Activated naive CD8-positive, alpha-beta T cell treated with anti-CD3 and anti-CD28 coated beads for 36 hours (primary cell): ENCODE measurements at places on chromosomes 16 and 17. TPM values are rescaled to one million over a fixed set of nuclear protein-coding genes. Genes with fewer than 3 reads are reported as not detected.

DPEP2 gene
- total RNA-seq = 1.8 TPM

EIF3CL gene
- total RNA-seq = 45.8 TPM

LGALS3BP gene
- total RNA-seq = 89.7 TPM

RMI2 gene
- total RNA-seq = 50.1 TPM

DNA sequence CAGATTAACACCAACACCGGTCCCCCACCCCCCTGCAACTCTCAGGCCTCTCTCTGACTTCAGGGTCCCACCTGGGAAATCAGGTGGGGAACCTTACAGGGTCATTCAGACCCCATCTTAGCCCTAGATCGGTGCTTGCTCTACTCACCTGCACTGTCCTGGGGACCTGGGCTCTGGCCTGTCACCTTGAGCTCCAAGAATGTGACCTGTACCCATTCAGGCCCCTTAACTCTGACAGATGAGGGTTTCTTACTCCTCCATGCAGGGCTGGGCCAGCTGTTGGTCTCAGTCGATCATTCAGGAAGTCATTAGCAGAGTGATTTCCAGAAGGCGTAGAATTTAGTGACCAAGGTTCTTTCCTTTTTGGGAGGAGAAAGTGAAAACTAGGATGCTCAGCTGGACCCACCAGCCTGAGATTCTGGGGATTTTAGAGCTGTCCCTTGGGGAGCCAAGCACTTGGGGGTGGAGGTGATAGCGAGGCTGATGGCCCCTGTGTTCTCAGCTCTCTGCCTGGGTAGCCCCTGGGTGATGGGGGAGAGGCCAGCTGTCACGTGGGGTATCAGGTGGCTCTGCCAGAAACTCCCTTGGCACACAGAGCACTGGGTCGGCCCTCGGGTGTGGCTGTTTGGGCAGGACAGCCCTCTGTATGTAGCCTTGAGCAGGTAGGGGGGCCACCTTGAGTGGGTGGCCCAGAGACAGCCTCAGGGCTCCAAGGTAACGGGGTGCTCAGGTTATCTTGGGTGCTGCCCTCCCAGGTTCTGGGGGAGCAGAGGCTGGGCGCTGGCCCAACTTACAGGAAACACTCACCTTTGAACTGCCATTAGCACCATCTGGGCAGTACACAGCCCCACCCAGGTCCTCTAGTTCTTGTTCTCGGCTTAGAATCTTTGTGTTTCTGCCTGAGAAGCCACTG, 724 bp downstream of the MVP start:
- DNase-seq = peak; percentile 61
- H3K27me3 ChIP-seq = peaks cover under 1% of the 10 kb centered on the region
- peaks cover 68% of the 10 kb centered on the region for H3K4me1 ChIP-seq
- peaks cover 24% of the 10 kb centered on the region for H3K36me3 ChIP-seq
- H3K27ac ChIP-seq = peak overlapping the region; percentile 94

GRCh38 chr16:2033057-2033908, 6.6 kb downstream of the NHERF2 start:
- no peak for DNase-seq
- H3K4me3 ChIP-seq = peak overlapping the region; percentile 29
- no peak overlapping the region for H3K27ac ChIP-seq
- H3K4me1 ChIP-seq = no peaks in the 10 kb centered on the region

GRCh38 chr17:22507823-22508222, 815.5 kb downstream of the KCNJ18 start:
- H3K4me1 ChIP-seq = no peaks in the 10 kb centered on the region
- H3K4me3 ChIP-seq = no peak overlapping the region
- H3K27ac ChIP-seq = no peak overlapping the region
- H3K36me3 ChIP-seq = no peaks in the 10 kb centered on the region
- DNase-seq = peak; percentile 4

- H3K36me3 ChIP-seq = no peaks in the 10 kb centered on the region
- peak overlapping the region; percentile 58 for H3K27ac ChIP-seq
- H3K4me1 ChIP-seq = peaks cover 25% of the 10 kb centered on the region
- peak; percentile 22 for DNase-seq
- no peaks in the 10 kb centered on the region for H3K27me3 ChIP-seq
- H3K4me3 ChIP-seq = no peak overlapping the region
Observed at GRCh38 chr17:58172369-58173071, 5.7 kb downstream of the OR4D2 start.

DNA sequence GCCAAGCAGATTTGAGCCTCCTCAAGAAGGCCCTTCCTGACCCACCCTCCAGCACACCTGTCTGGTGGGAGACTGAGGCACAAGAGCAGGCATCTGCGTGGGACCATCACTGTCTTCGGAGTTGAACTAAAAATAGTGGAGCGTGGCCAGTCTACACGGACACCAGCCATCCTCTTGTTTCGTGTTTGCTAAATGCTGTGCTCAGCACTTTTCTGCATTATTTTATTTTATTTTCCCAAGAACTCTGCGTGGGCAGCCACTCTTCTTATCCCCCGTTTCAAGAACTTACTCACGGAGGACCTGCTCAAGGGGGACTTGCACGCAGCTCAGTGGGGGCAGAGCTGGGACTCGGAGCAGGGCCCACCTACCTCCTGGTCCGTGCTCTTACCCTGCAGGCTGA, 60.8 kb downstream of the SOCS3 start:
- no peaks in the 10 kb centered on the region for H3K4me1 ChIP-seq
- no peak overlapping the region for H3K4me3 ChIP-seq
- DNase-seq = no peak
